NCI-H2107 (cell line): ENCODE measurements at places on chromosomes 6 and 20.
A peak's percentile ranks its signal among the peaks of the same experiment; 100 is the strongest.

- DNase-seq, result no peak
Observed at GRCh38 chr20:50394569-50394968, 115.6 kb upstream of the PTPN1 start.

DNA sequence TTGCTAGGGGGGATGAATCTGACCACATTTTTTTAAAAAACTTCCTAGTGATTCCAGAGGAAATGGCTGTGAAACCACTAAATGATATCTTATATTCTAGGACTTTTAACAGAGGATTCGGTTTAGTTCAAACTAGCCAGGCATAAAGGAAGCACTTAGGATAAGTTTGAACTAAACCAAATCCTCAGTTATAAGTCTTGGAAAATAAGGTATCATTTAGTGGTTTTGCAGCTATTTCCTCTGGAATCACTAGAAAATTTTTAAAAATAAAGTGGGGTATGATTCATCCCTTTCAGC, 327.9 kb upstream of the QKI start:
- no peak for DNase-seq

DNA sequence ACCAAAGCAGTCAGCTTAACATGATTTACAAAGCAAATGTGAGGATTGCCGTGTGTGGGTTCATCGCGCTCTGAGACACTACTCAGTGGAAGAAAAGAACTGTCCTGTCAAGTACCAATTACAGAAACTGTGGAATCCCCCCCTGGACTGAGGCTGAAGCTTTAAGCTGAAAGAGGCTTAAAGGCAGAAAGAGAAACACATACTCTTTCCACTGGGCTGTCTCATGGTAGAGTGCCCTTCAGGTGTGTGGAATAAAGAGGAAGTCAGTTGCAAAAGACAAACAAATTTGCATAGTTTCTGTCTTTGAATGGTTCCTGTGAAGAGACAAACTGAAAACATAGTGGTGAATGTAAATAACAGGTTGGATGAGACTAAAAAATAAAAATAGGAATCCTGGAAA, 560.4 kb upstream of the SYNCRIP start:
- no peak for DNase-seq

DNA sequence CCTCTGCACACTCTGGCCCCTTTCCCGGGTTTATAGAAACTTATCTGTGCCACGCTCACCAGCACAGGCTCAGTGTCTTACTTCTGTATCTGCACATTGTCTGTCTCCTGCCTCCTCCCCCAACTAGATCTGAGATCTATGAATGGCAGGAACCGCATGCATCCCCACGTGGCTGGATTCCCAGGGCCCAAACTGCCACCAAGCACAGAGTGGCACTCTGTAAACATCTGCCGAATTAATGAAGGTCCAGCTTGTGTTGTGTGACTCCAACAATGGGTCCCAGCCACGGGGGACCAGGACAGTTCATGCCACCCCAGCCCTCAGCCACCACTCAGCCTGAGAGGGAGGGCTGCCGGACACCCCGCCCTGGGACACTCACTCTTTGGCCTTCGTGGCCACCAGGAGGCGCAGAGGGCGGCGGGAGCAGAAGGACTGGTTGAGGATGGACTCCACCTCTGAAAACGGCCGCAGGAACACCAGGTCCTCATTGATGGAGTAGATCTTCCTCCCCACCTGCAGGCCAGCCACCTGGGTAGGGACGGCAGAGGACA, 171.1 kb downstream of the PREX1 start:
- DNase-seq, result no peak

DNA sequence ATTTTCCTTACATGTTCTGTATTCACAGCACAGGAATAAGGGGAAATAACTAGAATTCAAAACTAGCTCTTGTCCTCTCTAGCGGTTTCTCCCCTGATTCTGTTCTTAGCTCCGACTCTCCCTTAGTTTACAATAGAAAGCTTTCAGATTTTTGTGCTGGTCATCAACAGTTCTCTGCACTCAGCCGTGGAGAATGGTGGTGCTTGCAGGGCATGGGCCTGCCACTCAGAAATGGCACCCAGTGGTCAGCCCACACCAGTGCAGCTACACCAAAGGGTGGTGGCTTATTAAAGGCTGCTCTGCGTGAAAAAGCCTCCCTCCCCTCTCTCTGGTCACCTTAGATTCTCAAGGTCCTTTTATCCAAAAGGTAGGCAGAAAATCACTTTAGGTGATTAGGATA, 123.5 kb downstream of the SASH1 start:
- no peak for DNase-seq

- DNase-seq, result no peak
Observed at GRCh38 chr6:113597231-113597583, 259.9 kb upstream of the MARCKS start.

- DNase-seq, result no peak
Observed at GRCh38 chr6:85172705-85173104, 277.2 kb upstream of the NT5E start.

DNA sequence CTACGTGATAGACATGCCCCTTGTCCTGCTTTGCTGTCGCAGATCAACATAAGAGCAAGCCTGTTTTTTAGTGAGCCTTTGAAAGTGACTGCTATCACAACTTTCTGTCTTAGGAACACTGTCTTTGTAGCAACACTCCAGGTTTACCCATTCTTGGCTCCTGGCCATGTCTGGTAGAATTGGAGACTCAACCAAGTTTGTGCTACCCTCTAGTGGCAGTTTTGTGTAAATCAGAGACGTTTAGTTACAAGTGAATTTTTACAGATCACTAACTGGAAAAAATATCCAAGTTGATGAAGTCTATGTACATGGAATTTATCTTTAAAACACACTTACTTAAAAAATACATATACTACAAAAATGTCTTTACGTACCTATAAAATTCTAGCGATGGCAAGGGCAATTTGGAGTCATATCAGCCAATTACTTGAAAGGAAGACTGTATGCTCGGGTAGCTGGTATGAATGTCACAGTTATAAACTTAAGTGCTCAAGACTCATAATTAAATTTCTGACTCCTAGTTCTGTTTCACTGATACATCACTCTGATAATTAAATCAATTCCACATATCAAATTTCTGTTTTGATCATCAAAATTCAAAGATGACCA, 101.4 kb downstream of the ADGB start:
- DNase-seq, result peak; percentile 40

- no peak for DNase-seq
Observed at GRCh38 chr6:154453329-154453728, 57.2 kb downstream of the CNKSR3 start.

DNA sequence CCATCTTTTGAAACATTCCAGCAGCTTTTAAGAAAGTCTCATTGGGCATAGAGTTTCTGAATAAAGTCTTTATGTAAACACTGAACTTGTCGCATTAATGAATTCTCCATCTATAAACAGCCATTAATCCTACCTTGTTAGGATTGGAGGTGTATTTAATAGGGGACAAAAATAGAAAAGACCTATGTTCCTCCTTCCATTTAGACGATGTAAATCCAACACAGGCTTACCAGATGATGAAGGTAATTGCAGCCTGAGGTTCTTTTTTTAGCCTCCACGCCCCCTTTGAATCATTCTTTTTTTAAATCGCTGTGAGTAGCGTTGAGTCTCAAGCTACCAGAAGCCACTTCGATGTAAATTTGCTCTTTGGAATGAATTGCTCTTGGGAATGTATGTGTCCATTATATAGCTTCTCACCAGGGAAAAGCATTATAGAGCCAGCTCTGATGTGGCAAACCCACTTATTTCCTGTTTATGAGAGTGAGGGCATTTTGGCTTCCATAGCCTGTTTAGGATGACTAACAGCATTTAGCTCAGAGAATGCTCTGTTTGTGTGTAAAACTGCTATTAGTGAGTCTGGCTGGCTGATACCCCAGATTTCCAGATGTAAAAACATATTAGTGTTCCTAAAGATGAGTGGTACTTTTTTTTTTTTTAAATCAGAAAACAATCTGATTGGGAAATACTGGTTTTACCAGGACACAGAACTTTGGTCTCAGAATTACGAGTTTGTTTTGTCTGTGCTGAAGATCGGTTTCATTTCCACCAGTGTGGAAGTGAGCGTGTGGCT, 74.9 kb upstream of the CLDN20 start:
- no peak for DNase-seq

DNA sequence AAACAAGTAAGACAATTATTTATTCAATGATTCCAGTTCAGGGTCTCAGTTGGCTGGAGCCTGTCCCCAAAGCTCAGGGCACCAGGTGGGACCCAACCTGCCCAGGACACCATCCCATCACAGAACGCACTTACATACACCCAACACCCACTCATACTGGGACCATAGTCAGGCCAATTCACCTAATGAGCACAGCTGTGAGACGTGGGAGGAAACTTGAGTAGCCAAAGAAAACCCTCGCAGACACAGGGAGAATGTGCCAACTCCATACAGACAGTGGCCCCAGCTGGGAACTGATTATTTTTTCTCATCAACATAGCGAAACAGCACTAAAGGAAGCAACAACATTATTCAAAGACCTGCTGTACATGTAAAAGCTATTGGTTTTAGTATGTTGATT, 58.6 kb upstream of the DOK5 start:
- no peak for DNase-seq
